NCI-H510A (cell line): ENCODE measurements at places on chromosomes 4 and X.

GRCh38 chr4:1635464-1635863, 48.6 kb downstream of the FAM53A start:
- DNase-seq, result no peak

DNA sequence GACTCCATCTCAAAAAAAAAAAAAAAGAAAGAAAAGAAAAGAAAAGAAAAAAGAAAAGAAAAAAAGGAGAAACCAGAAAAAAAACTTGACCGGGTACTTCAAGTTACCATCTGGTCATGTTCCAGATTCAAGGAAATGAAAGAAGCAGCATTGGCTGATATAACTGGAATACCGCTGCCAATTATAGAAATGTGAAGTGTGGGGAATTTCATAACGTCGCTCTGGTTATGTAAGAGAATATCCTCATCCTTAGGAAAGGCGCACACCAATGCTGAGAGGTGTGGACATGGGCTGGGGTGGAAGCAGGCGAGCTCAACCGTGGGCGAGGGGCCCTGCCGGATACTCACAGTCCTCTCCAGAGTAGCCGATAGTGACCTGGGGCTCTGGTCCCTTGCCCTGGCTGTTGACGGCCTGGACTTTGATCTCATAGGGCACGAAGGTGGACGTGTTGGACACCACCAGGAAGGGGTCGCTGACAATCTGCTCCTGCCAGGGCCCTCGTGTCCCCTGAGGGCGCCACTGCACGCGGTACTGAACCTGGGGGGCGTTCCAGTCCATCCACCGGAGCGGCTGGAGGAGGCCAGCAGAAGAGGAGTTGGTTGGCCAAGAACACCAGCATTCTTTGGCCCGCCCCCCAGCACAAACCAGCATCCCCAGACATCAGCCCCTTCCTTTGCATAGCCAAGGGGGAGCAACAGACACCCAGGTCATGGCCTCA, 19.5 kb downstream of the L1CAM start:
- no peak for DNase-seq

GRCh38 chrX:9662148-9662547, 103.5 kb downstream of the GPR143 start:
- DNase-seq, result no peak

DNA sequence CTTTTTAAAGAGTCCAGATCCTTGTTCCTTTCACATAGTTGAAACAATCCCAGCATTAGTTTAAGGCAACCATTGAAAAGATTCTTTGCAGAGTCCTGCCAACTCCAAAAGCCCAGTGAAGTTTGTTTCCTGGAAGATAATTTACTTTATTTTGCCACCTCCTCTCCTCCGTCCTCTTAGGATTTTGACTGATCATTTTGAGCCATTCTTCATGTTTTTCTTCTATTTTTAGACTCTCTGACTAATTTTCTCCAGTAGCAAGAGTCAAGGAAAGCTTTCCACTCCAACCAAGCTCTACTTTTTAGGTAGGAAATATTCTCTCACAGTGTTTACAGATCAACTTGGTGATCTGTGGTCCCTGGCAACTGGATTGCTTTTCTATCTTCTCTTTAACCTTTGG, 10.3 kb downstream of the NCBP2L start:
- no peak for DNase-seq

GRCh38 chrX:16250296-16250695, 83.0 kb downstream of the MAGEB17 start:
- no peak for DNase-seq
